ENCODE measurements at places on chromosomes 3 and 15.

- DNase-seq, result no peak
Observed at GRCh38 chr15:80703081-80703480, 8.0 kb downstream of the ABHD17C start.

DNA sequence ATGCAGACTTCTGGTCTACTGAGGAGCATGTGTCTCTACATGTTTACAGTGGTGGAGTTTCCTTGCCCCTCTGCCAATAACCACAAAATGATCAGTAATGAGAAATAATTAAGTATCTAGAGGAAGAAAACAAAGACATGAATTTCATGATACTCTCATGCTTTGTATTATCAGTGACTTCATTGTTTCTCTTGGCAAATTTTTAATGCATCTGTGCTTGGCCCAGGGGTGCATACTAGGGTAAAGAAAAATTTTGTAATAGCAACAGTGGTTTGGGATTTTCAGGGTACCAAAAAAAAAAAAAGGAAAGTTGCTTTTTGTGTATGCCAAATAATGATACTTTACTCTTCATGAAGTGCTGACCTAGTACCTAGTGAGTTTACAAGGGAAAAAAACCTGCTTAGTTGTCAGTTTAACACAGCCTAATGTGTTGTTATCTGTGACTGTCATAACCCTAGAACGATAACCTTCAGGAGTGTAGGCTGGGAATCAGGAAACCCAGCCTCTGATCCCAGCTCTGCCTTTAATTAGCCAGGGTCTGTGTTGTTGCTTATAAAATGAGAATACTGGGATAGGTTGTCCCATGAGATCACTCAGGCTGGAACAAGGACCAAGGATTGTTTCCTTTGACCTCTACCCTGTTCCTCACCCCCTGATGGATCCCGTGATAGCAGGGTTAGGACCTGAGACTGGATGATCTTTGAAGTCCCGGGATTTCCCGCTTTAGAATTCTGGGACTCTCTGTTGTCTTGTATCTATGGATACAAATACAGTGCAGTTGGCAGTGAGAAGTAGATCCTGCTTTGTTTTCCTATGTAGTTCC, 117.5 kb downstream of the CMSS1 start:
- DNase-seq, result no peak

DNA sequence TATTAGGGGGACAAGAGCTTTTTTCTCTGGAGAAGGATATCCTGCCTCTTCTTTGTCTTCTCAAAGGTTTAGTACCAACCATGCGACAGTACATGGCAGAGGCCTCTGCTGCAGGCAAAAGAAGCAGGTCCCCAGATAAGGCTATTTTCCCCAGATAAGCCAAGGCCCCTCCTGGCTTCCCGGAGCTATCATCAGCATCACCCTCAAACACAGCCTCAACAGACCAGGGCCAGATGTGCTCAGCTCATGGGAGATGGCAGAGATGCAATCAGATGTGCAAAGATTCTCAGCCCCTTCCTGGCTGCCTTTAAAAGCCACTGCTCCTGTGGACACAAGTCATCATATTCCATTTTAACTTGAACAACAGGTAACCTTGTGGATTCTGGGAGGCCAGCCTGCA, 49.0 kb downstream of the NTRK3 start:
- no peak for DNase-seq

DNA sequence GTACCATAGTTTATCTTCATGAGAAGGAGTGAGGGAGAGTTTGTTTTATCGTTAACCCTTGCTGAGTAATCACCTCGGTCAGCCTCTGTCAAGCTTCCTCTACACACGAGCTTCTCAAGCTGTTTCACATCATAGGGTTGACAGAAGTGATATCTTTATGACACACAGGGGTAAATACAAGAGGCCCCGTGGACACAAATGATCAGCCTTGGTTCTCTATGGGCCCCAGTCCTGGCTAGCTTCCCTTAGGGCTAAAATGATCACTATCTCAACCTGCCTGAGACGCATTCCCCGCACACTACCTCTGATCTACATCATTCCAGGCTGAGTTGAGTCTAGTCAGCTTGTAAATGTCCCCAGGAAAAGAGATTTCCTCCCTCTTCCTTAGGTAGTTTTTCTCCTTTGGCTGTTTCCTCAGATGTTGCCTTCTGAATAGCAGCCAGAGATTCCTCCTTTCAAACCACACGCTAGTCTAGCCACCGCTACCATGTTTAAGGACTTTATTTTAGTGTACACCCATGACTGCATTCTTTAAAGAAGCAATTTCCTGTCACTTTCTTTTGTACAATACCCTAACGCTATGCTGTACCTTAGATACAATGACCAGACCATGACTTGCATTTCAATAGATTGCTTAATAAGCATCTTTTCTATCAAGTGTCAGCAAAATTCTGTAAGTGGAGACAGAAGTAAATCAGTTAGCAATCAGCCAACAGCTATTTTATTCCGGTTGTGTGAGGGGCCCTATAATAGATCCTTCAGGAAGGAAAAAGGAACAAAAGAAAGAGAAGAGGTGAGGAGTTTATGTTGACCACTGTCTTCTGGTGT, 35.1 kb upstream of the PPARG start:
- DNase-seq, result no peak

GRCh38 chr3:146345900-146346299, 95.0 kb upstream of the PLSCR4 start:
- no peak for DNase-seq

DNA sequence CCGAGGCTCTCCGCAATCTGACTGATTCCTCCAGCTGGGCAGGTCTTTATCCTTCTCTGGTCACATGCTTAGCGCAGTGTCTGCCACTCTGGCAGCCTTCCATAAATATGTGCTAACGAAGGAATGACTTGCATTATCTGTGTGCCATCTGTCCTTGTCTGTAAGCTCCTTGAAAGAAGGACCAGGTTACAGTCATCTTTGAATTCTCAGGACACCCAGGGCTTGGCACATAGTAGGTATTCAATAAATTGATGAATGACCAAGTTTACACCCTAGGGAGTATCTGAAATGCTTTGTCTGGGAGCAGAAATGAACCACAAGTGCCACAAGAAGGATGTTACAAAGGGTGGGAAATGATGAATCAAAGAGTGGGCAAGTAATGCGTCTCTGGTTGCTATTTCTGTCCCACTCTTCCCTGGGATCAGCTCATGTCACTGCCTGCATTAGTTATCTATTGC, 16.5 kb upstream of the FAM3D start:
- no peak for DNase-seq

- no peak for DNase-seq
Observed at GRCh38 chr3:88188436-88188835, 38.7 kb downstream of the C3orf38 start.

GRCh38 chr3:14228681-14229470, 50.3 kb downstream of the LSM3 start:
- no peak for DNase-seq

GRCh38 chr3:184821034-184821433, 9.1 kb downstream of the VPS8 start:
- DNase-seq, result no peak

GRCh38 chr3:55691141-55691540, 204.0 kb upstream of the WNT5A start:
- no peak for DNase-seq

DNA sequence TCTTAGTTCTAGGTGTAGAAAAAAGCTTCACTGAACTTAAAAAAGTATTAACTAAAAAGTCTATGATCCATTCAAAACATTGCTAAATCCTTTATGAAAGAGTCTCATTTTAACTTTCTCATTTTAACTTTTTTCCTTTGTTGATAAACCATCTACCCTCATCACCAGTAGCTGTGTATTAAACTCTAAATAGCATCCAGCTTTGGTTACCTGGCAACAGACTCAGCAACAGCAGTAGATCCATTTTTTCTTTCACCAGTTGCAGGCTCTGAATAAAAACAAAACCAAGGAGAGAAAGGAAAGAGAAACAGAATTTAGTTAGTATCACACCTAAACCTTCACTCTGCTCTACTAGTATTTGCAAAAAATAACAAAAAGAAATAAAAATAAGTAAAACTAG, 51.6 kb downstream of the TP53BP1 start:
- no peak for DNase-seq

DNA sequence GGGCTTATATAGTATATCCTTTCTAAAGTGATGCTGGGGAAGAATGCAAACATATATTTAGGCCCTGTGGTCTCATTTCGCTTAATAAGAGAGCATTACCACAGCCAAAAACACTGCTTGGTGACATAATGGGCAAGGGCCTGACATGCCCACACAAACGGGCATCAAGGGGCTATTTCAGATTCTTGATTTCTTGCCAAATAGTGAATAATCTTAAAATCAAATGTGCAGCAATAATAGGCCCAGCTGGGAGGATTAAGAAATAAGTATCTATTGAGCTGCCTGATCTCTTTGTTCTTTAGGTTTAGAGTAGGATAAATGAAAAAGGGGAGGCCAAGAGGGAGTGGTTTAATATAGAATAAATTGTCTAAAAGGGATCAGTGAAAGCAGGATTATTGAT, 241.0 kb upstream of the GBE1 start:
- DNase-seq, result no peak

DNA sequence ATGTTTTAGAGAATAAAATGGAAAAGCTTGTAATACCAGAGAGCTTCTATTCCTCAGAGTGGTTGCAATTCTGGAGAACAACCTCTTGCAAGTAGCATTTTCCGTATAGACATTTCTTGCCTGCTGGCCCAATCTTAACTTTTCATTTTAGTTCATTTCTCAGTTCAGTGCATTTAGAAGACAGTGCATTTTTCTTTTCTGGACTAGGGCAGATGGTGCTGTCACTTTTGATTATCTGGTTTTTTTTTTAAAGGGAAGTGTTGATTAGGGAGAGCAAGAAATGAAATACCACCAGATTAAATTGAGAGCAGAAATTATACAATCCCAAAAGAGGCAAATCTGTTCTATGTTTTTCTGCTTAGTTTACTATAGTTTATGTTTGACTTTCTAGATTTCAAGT, 172.7 kb downstream of the GHSR start:
- DNase-seq, result no peak

DNA sequence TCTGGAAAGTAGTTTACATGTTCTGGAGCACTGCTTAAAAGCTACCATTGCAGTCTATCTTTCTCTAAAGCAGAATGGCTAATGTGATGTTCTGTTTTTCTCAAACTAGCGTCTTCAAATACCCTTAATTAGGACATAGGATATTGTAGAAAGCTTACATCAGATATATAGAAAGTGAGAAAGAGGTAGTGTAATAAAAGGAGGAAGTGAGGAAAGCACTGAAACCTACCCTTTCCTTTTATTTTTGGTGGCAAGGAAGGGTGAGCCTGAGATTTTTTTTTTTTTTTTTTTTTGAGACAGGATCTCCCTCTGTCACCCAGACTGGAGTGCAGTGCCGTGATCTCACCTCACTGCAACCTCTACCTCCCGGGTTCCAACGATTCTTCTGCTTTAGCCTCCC, 9.4 kb downstream of the SENP2 start:
- DNase-seq, result no peak

- DNase-seq, result no peak
Observed at GRCh38 chr3:96803870-96804269, 10.5 kb upstream of the EPHA6 start.

DNA sequence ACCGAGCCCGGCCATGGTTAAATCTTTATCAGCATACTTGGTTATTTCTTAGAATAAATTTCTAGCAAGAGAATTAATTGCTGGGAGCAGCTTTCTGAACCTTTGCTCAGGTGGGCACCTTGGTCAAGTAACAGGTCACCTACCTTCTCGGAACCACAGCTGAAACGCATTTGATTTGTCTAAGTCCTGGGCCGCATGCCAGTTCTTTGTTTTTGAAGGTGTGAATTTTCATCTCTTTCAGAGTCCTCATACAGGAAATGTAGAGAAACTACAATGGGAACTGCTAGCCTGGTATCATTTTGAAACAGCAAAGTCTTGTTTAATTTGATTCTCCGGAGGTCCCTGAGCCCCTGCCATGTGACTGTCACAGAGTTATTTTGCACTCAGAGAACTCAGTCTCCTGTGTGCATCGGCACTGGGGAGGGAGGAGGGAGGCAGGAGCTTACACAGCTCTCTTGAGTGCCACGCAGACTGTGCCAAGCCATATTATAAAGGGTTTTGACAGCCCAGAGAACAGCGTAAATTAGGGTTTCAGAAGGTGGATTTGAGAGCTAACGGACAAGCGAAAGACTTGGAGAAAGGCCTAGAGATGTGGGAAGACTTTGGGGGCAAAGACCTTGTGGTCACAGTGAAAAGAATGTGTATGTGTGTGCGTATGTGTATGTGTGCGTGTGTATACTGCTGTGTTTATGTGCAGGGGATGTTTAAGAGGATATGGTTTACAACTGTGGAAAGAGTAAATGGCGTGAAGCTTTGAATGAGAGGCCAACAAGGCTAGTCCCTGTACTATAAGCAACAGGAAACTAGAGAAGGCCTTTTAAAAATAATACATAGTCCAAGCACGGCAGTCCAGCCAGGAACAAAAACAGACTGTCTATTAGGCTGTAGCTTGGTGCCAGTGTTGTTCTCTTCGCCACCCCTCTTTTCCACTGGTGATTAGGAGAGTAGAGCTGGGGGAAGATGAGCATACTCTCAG, 61.8 kb upstream of the ATP13A3 start:
- DNase-seq, result no peak
